ENCODE measurements at places on chromosomes 2 and 18.
A peak's percentile ranks its signal among the peaks of the same experiment; 100 is the strongest.

DNA sequence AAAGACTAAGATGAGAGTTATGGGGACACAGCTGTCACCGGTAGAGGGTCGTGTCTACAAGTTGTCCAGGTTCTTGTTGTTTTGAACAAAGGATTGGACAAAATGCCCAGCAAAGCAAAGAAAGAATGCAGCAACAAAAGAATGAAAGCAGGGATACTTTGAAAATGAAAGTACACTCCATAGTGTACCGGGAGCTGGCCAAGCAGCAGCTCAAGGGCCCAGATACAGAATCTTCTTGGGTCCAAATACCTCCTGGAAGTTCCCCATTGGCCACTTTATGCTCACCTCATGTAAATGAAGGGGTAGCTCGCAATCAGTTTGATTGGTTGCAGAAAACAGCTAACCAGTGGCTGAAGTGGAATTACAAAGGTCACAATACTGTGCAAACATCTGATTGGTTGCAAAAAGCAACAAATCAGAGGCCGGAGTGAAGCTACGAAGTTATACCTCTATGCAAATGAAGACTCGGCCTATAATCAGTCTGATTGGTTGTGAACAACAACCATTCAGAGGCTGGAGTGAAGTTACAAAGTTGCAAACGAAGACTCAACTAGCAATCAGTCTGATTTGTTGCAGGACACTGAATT, 474.9 kb upstream of the TMEFF2 start:
- no peak for DNase-seq

GRCh38 chr18:67266246-67267237, 250.0 kb downstream of the DSEL start:
- no peak for DNase-seq

DNA sequence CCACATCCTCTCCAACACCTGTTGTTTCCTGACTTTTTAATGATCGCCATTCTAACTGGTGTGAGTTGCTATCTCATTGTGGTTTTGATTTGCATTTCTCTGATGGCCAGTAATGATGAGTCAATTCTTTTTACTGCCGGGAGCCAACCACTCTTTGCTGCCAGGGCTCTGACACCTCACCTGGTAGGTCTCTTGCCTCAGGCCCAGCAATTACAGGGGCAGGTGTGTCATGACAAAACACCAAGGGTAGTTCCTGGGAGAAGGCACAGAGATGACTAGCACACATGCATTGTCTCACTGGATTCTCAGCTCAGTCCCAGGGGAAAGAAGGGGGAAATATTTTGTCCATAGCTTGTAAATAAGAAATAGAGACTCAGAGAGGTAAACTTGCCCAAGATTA, 122.3 kb downstream of the CHST9 start:
- no peak for DNase-seq

DNA sequence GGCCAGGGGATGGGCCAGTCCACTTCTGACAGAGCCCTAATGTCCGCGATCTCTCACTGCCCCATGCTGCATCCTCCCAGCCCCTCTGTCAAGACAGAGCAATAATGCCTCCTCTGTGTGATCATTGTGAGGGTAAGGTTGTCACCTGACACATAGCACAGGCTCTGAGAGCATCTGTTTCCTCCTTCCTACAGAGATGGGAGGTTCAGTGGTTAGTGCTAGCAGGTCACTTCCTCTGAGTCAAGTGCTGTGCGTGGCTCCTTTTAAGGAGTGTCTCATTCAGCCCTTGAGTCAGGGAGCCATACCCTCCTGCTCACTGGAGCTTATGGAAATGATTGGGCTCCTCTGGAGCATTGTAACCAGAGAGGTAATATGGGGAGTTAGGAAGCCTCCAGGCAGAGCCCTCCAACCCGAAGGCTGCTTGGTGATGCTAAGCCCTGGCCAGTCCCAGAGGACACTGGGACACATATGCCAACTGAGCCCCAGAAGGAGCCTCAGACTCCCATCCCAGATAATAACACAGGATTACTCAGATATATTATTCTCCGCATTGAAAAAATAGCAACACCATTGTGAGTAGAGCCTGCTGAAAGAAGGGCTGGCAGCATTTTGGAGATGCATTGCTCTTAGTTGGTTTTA, 189.0 kb downstream of the GALNT1 start:
- no peak for DNase-seq

GRCh38 chr2:28607730-28608499, 112.1 kb downstream of the PLB1 start:
- no peak for DNase-seq

DNA sequence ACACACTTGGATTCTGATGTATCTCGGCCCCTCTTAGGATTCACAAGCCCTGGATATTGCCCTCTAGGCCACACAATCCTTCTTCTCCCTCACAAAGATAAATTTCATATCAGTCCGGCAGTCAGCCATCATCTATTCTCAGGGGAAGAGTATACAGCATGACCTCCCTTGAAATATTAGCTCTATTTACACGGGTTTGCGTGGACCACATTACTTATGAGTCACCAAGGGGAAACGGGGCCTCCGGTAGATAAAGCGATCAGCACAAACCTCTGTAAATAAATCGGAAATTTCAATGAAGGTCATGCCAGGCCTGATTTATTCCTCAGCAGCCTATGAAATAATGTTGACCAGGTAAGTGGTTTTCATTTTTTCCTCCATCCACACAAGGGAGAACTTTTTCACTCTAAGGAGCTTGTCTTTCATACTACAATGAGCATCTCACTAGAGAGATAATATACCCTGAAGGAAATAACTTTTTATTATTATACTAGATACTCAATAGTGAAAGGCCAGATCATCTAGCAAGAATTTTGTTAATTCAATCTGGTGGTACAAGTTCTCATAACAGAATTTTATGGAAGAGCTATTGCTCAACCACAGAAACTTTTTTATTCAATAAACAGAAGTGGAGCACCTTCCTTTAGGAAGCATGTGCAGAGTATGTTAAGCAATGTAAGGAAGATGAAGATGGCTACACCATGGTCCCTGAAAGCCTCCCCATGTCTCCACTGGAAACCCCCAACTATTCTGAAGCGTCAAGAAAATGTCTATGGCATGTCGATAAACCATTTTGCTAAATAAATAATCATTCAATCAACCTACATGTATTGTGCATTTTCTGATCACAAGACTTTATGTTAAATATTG, 125.2 kb upstream of the PIK3C3 start:
- no peak for DNase-seq

- DNase-seq = no peak
These were observed 63.8 kb upstream of the RTN4 start for GRCh38 chr2:55114082-55114481.

- DNase-seq = no peak
These were observed 190.4 kb downstream of the MC4R start for GRCh38 chr18:60182223-60182622.

- DNase-seq = no peak
These were observed 52.0 kb upstream of the ARL4C start for GRCh38 chr2:234548695-234549420.

GRCh38 chr2:176177580-176178037, 10.9 kb upstream of the HOXD1 start:
- DNase-seq = no peak

DNA sequence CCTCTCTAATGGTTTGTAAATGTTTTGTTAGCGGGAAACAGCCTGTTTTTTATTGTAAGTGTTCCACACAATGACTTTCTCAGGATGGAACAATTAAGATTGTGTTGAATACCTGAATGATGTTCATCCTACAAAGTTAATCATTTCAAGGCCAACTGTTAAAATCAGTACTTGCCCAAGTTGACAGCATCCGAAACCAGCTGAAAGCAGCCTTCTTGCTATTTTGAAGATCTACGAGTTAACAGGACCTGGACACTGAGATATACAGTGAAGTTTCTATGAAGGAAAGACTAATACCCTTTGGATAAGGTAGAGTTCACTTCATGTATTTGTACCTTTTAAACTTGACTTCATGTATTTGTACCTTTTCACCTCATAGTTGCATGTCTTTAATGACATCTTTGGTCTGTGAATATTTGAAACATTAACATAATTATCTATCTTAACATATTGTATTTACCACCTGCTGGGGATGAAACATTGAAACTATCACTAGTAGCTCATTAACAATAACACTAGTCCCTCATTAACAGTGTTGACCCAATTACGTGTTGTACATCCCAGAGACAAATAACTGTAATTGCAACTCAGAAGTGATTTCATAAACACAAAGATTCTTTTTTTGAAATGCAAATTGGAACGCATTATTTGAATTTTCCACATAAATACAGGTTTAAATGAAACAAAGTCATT, 556.0 kb upstream of the MEX3C start:
- no peak for DNase-seq

DNA sequence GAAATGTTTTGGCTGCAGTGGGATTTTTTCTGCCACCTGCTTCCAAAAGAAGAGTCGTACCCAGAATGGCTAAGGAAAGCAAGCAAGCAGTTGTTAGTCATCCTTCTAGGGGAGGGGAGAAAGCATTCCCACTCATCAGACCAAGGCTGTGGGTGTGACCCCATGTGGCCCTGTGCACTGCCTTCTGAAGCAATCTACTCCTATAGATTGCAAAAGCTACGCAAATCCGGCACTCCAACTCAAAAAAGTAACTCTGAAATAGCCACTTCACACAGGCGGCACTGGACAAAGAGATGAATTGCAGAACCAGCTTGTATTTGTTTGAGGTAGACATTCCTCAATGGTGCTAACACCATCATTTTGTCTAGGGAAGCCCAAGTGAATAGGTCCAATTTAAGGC, 44.3 kb downstream of the ST3GAL5 start:
- no peak for DNase-seq

DNA sequence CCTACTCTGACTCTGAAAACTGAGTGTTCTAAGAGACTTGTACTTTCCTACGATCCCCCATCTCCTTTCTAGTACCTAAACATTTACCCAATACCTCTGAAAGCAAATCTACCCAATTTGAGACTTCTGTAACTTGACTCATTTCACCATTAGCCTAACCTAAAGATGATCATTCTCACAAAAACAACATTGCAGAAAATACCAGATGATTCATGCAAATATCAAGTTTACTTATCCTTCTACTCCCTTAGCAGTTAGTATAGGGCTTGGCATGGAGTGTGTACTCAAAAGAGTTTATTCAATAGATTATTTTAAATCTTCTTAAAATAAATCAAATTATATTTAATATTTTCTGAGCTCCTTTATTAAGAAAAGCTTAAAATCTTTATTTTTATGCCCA, 89.6 kb downstream of the NR4A2 start:
- DNase-seq = no peak

DNA sequence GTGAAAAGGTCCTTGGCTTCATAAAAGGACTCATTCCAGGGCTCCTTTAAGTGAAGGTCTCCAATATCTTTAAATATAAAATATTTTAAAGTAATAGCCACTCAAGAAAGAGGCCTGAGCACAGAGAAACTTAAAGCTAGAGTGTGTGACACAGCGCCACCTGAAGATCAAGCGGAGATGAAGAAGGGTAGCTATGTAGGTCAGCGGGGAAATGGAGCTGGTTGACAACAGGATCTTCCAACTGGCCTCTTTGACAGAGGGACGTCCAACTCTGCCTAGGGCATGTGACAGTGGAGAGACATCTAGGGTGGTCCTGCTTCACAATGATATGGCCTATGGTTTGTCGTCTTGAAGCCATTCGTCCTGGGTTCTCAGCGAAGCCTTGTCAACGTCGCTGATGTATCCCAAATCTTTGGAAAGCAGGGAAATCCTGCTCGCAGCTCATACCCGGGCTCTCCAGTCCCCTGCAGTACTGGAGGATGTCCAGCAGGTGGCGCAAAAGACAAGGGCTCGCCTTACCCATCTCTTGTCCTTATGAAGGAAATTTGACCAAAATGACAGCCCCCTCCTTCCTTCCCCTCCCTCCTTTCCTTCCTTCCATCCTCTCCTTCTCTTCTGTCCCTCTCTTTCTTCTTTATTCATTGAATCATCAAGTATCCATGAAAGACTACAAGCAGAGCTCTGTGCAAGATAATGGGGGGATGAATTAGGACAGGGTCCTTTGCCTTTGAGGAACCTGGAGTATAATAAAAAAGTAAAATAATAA, 59.6 kb downstream of the LONRF2 start:
- DNase-seq = peak; percentile 7

GRCh38 chr18:48197819-48198218, 211.4 kb downstream of the ZBTB7C start:
- no peak for DNase-seq

DNA sequence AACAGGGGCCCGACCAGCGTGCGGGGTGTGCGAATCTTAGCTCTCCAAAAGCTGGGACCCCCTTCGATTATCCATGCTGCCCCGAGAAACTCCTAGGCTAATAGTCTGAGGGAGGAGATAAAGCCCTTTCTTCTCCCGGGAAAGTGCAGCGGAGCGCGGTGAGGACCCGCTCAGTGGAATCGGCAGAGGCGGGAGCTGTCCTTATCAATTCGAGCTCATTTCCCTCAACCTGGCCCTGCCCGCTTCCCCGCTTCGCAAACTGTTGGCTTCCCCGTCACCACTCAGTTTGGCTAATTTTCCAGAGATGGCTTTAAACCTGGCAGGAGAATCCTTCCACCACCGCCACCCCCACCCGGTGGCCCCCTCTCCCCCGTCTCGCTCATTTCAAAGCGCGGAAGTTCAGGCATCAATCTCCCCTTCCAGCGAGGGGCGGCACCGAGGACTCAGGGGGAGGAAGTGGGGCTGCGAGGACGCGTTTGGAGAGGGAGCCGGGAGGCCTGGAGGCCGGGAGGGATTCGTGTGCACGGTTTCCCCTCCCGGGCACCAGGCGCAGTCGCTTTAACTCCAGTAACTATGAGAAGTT, 1.6 kb downstream of the KLHL14 start:
- no peak for DNase-seq

- no peak for DNase-seq
These were observed 415.3 kb downstream of the HRH4 start for GRCh38 chr18:24875777-24876176.

DNA sequence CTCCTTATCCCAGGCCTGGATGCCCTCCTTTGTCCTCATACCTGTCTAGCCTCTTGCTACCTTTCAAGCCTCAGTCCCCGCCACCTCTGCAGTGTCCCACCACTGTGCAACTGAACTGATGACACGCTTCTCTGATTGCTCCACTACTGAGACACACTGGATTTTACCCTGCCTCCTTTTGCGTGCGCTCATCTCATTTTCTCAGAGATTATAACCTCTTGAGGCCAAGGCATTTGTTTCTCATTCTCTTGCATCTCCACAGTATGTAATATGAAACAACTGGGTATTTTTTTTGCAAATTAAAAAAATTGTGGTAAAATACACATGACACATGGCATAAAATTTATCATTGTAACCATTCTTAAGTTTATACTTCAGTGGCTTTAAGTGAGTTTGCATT, 95.4 kb downstream of the PRKCE start:
- no peak for DNase-seq

DNA sequence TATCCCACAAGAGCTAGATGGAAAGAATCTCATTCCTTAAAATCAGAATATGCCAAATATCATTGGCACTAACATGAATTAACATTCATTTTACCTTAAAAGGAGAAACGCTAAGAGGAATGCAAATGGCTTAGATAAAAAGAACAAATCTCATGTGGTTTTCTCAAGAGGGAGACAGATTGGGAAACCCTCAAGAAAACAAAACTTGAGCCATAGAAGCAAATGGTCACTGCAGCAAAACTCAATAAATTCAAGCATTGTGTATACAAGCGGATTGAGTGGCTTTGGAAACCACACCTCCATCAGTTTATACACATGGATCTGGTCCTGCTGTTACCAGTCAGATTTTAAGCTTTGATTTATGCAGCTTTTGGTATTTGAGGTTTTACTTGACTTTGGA, 1331.8 kb upstream of the ZEB2 start:
- DNase-seq = no peak

Data from GOT3 (cell line).